ENCODE measurements at places on chromosomes 7 and 10.

- no peak for DNase-seq
These were observed 65.6 kb downstream of the NOD1 start for GRCh38 chr7:30412782-30413504.

DNA sequence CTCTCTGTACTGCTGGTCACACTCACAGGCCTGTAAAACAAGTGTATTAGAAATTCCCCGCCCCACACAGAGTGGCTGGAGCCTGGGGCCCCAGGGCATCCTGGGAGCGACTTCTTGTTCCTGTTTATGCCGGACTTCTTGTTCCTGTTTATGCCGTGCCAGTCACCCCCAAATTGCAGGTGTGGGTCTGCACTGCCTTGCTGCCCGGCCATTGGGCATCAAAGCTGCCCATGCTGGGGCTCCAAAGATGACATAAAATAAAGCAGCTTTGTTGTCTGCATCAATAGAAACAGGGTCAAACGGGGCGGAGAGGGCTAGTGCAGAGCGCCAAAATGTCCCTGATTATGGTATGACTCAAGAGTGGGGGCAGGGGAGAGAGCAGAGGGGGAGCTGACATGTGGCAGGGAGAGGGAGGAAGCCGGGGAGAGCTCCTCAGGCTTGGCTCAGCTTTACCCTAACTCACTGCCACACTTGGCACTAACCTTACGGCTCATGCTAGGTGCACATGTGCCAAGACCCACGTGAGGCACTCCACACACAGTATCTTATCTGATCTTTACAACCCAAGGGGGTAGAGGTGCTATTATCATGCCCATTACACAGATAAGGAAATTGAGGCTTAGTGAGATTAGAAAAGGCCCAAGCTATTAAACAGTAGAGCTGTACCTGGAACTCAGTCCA lies 98.4 kb downstream of the PIP4K2A start:
- no peak for DNase-seq

- DNase-seq = no peak
These were observed 56.4 kb upstream of the MTPN start for GRCh38 chr7:136033413-136034031.

GRCh38 chr10:132670546-132671227 lies 115.3 kb downstream of the NKX6-2 start:
- DNase-seq = no peak

- DNase-seq = no peak
These were observed 686.8 kb upstream of the LRRTM3 start for GRCh38 chr10:66239062-66239461.

GRCh38 chr10:75462865-75463264 lies 31.4 kb downstream of the LRMDA start:
- DNase-seq = no peak

GRCh38 chr7:42932811-42933591 lies 825 bp downstream of the MRPL32 start:
- no peak for DNase-seq

- no peak for DNase-seq
These were observed 83.2 kb downstream of the FRMD4A start for GRCh38 chr10:14247377-14248116.

GRCh38 chr7:87456247-87456646 lies 19.2 kb downstream of the ABCB4 start:
- DNase-seq = no peak

DNA sequence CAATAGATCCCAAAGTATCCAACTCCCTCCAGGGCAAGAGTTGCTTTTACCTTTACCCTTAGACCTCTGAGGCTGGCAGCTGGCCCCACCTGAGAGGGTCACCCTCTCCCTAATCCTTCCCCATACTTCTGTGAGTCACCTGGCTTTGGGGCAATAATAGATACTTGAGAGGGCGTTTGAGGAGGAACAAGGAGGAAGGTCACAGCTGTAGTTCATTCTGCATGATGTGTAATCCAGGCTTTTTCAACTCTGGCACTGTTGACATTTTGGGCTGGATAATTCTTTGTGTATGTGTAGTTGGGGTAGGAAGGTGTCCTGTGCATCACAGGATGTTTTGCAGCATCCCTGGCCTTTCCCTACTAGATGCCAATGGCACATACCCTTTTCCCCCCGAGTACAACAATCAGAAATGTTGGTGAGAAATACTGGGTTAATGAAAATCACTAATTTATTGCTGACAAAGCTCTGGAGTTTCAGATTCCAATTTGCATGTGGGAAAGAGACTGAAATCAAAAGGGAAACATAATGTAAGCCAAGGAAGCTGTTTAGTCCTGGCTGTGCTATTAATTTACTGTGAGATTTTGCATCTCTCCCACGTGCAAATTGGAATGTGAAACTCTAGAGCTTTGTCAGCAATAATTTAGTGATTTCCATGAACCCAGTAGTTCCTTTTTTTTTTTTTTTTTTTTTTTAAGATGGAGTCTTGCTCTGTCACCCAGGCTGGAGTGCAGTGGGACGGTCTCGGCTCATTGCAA lies 3.6 kb downstream of the BLVRA start:
- DNase-seq = no peak

- DNase-seq = no peak
These were observed 201.4 kb downstream of the PTEN start for GRCh38 chr10:88064608-88065382.

DNA sequence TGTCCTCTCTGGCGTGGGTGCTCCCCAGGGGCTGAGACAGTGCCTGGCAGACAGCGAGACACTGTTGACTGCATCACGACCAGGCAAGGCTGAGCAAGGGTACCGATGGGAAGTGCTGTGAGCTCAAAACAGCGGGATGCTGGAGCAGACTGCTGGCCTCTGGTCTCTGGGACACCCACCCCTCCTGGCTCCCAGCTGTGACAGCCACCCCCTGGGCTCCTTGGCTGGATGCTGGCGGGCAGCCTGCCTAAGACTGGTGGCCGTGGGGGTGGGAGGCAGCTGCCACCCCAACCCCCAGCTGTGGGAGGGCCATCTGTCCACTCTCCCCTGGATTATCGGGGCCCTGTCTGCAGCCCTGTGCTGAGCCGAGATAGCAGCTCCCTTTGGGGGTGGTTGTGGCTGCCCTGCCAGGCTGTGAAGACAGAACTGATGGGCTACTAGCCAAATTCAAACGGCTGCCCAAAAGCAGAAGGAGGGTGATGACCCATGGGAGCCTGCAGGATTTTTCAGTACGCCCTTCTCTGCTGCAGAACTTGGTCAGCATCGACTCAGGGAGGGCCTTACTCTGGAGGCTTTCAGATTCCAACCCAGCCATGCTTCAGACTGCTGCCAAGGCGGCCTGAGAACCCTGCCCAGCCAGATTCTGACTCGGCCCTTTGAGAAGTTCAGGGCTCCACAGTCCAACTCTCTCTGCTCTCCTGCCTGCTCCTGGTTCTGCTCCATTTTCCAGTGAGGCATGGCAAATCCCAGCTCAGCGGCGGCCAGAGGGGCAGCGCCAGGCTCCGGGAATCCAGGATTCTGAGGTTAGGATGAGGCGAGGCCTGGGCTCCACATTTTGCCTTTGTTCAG lies 125.3 kb downstream of the NEURL1 start:
- no peak for DNase-seq

DNA sequence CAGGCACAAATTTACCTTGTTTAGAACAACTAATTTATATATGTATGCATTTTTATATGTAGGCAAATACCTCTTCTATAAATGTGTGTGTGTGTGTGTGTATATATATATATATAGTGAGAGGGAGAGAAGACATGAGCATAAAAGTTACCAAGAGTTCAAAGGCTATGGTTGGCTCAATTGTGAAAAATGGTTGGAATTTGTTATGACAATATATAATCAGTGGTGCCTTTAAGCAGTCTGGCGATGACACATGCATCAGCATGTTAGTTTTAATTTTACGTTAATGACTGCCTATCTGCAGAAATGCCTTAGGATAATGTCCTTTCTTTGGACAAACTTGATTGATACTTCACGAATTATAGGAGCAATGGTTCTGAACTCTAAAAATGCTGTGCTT lies 980.8 kb upstream of the LRRTM3 start:
- DNase-seq = no peak

GRCh38 chr7:41819645-41820044 lies 116.8 kb upstream of the INHBA start:
- no peak for DNase-seq

DNA sequence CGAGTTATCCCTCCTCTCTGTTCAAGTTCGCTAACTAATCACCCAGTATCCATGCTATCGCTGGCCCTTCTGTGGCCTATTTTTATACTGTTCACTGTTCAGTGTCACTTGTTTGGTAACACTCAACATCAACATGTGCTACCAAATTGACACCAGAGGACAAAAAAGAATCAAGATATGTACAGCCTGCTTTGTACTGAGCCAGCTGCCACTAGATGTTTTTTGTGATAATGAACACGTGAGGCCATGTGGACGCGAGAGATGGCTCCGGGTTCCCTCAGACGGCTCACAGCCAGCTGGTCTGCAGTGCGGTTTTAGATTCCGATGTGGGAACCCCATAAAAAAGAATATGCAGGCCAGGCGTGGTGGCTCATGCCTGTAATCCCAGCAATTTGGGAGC lies 21.2 kb downstream of the CAV1 start:
- DNase-seq = no peak

GRCh38 chr10:36023939-36024338 lies 381.8 kb upstream of the FZD8 start:
- no peak for DNase-seq

DNA sequence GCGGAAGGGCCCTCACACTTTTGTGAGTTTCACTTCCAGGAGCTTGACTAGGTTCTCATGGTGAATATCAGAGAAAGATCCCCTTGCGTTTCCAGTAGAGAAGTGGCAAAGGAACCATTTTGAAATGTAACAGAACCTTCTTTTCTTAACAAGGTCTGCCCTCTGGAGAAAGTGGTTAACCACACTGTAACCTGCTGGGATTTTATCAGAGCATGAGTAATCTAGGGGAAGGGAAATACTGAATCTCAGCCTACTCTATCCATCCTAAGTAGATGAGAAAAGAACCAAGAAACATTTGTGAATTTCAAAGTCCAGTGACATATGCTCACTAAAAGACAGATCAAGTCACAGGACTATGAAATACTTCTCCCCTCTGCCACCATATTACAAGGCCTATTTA lies 235.5 kb downstream of the ZEB1 start:
- DNase-seq = no peak

- no peak for DNase-seq
These were observed 131.3 kb downstream of the ADK start for GRCh38 chr10:74282151-74282847.

DNA sequence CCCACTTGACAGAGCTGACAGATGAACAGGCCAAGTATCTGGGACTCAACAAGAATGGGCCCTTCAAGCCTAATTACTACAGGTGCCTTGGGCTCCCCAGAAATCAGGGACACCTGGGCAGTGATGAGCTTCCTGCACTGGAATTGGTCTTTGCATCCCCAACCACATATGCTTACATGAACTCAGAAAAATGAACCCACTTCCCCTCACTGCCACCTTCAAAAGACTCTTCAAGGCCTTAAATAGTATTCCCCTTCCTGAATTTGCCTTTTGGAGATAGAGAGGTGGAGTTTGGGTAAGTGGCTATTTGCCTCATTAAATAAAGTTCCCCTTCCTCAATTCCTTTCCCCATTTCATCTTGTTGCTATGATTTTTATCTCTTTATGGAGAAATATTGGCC lies 7.8 kb upstream of the STRIP2 start:
- DNase-seq = no peak

DNA sequence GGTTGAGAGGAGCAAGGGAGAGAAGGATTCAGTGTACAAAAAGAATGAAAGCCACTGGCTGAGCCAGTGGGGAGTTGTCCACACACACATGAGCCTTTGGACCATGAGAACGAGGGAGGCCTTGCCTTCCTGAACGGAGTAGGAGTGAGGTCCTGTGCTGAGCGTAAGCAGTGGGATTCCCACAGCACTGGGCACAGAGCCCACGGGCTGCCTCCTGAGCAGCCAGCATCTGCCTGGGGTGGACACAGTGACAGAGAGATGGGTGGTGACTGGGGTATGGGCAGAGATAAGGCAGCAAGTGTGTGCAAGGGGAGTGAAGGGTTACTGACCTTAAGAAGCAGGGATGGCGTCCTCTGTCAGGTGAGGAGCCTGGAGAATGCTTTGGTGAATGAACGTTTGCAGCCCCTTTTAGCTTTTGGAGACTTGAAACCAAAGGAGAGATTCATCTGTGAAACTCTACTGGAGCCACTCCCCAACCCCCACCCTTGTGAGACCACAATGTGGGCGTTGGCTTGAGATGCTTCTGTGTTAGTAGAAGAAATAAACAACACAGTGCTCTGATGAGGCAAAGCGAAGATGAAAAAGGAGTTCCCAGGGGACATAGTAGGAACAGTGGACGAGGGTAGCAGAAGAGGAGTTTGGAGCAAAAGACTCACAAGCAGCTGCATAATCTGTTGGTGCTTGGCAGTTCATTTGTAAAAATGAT lies 56.5 kb downstream of the FIGNL1 start:
- DNase-seq = no peak

DNA sequence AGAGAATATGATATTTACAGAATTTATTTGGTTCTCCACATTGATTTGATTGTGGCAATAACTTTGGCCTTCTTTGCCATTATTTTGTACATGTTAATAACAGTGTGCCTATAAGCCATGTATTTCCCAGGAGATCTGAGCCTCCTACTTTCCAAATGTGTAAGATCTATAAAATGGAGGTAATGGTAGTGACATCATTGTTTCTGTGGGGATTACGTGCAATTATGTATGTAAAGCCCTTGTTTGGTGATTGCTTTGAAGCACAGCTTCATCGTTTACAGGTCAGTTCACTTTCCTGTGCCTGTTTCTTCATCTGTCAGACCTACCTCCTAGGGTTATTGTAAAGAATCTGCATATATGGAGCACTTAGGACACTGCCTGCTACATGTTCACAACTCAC lies 17.3 kb downstream of the YAE1 start:
- no peak for DNase-seq

DNA sequence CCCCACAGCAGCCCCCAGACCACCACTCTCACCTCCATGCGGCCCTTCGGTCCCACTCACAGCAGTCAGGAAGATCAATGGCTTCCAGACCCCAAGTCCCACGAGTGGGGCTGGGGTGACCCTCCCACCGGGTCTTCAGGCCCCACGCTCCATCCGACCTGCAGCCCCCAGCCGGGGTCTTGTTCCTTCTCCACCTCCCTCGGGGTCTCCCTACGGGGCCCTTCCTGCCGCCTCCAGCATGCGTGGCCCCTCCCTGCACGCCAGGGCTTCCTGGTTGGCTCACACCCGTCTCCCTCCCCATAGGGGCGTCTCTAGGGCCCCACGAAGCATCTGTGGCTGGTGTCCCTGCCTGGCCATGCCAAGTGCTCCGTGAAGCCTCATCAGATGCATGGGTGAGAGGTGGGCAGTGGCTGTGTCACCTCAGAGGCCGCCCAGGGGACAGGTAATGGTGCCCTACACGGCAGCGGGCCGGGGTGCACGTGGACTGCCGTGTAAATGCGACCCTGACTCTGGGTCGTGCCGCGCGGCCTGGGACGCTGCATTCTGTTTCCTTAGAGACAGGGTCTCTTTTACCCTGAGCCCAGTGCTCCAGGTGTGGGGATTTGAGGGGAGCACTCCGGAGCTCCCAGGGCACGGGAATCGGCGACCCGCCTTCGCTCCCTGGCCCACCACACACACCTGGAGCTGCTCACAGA lies 19.9 kb downstream of the ADAP1 start:
- no peak for DNase-seq

- DNase-seq = no peak
These were observed 94.2 kb downstream of the C10orf90 start for GRCh38 chr10:126576336-126576735.

Data from GM18507 (cell line).